NCI-H1092 treated with DMSO at 0.1 percent for 48 hours (cell line): ENCODE measurements at places on chromosomes 11 and 22.

GRCh38 chr11:94103471-94103870 lies 25.2 kb upstream of the PANX1 start:
- DNase-seq, result no peak

DNA sequence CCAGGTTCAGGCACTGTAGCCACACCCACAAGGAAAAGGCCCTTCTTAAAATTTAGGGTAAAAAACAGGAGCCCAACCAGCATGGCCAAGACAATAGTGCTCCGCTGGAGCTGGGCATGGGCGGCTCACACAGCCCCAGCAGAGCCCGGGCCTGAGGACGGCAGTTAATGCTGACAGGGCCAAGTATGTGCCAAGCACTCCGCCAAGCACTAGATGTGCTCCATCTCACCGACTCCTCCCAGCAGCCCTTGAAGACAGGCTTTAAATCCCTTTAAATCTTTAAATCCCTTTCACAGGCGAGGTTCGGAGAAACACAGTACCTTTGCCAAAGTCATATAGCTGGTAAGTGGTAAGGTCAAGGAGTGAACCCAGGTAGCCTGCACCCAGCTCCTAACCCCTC lies 4.8 kb downstream of the ARFGAP2 start:
- DNase-seq, result no peak

DNA sequence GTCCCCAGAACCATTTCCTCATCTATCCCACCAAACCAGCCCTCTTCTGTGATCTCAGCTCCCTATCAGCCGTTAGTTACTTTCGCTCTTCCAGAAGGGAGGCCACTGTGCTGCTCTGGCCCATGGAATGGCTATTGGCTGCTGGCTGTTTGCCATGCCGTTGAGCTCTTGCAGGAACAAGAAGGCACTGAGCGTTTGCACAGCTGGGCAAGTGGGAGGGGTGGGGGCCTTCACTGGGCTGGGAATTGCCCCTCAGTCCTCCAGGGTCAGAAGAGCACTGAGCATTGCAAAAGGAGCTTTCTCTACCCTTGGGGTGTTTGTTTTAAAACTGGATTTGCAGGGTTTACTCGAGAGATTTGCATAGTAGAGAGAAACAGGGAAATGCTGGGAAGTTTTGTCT lies 129.0 kb upstream of the PARVA start:
- peak; percentile 94 for DNase-seq

- no peak for DNase-seq
Observed at GRCh38 chr11:33700063-33700501, 544 bp downstream of the C11orf91 start.

- peak; percentile 82 for DNase-seq
Observed at GRCh38 chr22:30876915-30877553, 91.5 kb downstream of the MORC2 start.

DNA sequence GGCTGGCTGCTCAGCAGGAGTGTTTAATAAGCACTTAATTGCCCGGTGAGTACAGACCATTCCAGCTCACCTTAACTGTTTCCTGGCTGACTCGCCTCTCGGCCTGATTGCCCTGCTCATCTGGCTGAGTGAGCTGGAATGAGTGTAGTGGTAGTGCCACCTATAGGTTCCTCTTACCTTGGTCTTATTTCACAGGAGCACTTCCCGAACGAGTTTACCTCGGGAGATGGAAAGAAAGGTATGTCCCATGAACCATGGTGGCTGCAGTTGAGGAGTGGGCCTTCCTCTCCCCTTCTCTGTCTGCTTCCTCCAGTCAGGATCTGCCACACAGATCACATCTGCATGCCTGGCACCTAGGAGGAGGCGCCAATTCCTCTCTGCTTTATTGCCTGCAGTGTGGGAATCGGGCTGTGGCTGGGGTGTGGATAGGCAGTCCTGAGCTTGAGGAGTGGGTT lies 26.7 kb downstream of the UPB1 start:
- DNase-seq, result peak; percentile 83

DNA sequence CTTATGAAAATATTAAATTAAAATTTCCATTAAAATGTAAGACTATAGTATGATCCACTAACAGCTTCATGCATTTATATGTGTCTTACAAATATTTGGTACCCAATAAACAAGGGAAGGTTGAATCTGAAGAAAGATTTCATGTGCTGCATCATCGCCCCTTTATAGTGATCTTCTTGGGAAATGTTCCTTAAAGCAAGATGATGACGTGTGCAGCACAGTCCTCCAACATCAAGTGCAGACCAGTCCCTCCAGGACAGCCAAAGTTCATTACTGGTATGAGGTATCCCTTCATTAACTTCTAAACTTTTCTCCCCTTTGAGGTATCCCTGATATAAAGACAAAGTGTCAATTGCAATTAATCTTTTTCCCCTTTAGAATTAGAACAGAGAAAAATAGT lies 567.0 kb downstream of the METTL15 start:
- no peak for DNase-seq

DNA sequence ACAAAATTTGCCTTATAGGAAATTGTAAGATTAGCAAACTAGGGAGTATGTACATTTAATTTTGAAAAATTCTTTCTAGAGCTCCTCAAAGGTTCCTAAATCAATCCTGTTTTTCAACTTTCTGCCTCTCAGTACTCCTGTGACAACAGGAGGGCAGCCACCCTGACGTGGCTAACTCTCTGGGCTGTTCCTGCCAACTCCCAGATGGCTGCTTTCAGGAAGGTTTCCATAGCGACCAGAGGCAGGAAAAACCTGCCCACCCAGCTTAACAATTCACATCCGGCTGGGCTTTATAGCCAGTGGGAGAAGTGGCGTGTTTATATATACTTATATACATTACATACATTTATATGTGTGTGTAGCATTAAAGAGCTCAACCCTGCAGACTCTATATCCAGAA lies 26.5 kb downstream of the SGSM3 start:
- peak; percentile 40 for DNase-seq

GRCh38 chr22:50080077-50080465 lies 5.2 kb downstream of the MLC1 start:
- DNase-seq, result no peak

DNA sequence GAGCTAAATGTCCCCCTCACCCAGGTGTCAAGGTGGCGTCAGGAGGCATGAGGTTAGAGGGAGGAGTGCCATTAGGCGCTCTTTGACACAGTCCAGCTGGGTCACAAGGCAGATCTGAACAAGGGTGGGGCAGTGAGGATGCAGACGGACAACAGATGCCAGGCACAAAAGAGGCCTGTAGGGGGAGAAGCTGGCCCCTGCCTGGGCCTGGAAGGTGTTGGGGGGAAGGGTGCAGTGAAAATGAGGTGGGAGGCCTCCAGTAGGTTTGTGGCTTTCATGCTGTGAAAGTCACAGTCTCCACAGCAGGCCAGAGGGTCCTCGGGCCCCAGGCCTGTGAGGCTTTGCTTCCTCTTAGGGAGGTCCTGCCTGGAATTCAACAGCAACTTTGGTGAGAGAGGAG lies 85.0 kb upstream of the PLET1 start:
- peak; percentile 66 for DNase-seq

- no peak for DNase-seq
Observed at GRCh38 chr22:42747701-42748513, 27.2 kb upstream of the A4GALT start.

DNA sequence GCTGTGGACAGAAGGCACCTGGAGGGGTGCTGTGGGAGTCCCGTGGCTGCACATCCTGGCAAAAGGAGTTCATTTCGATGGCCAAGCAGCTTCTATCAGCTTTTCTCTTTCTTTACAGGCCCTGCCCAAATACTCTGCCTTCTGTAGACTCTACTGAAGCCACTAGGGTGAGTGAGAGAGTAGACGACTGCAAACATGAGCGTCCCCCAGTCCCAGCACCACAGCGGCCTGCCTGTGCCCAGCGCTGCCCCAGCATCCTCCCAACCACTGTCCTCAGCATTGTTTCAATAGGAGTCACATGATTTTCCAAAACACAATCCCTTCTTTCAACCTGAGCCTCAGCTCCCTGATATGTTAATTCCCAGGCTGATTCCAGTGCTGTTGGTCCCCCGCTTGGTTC lies 110.0 kb downstream of the KIRREL3 start:
- no peak for DNase-seq

- no peak for DNase-seq
Observed at GRCh38 chr11:47408598-47409439, 429 bp downstream of the SLC39A13 start.
